ENCODE measurements at places on chromosomes 1 and 21.

- DNase-seq = no peak
Measured at GRCh38 chr1:59066236-59066635, 230.7 kb upstream of the FGGY start.

GRCh38 chr1:241992734-241993133, 6.2 kb downstream of the MAP1LC3C start:
- DNase-seq = no peak

- no peak for DNase-seq
Measured at GRCh38 chr1:36882536-36883285, 151.6 kb downstream of the GRIK3 start.

GRCh38 chr1:39901464-39901713, 328 bp downstream of the MYCL start:
- DNase-seq = no peak

DNA sequence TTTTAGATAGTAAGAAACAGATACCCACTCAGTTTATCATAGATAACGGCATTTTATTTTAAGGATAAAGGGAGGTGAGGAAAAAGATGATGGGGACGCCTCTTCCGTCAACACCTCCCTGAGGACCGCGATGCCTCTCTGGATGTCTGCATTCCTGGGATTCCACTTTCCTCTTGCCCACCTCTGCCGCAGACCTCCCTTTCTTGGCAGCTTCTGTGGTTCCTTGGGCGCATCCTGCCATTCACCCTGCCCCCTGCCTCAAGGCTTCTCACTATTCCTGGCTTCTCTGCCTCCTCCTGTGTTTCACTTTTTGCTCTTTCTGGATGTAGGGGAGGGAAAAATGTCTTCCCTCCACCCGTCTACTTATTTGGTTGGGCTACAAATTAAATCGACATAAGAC, 19.9 kb downstream of the HUNK start:
- no peak for DNase-seq

DNA sequence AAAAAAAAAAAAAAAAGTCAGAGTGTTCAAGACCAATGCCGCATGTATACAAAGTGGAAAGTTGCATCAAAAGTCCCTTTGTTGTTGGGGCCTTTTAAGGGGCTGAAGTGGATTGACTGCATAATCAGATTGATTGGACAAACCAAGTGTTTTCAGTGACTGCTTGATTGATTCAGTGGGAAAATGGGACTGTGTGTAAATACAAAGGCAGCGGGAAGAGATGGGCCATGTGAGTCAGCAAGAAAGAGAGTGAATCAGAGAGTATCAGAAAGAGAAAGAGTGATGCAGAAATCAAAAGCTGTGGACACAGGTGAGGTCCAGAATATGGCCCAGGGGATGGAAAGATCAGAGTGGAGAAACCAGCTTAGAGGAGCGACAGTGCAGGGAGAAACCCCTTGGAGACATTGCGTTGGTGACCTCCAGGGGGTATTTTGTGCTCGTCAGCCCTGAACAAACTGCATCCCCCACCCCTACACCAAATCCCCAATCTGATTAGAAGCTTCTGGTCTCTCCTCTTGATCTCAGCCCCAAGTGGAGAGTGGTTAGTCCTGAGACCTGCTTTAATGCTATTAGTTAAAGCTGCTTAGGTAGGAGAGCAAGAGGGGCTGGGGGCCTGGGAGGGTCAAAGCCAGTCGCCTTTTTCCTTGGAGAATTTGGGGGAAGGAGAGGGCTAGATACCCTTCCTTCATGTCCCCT, 5.1 kb upstream of the ETV3L start:
- DNase-seq = no peak

DNA sequence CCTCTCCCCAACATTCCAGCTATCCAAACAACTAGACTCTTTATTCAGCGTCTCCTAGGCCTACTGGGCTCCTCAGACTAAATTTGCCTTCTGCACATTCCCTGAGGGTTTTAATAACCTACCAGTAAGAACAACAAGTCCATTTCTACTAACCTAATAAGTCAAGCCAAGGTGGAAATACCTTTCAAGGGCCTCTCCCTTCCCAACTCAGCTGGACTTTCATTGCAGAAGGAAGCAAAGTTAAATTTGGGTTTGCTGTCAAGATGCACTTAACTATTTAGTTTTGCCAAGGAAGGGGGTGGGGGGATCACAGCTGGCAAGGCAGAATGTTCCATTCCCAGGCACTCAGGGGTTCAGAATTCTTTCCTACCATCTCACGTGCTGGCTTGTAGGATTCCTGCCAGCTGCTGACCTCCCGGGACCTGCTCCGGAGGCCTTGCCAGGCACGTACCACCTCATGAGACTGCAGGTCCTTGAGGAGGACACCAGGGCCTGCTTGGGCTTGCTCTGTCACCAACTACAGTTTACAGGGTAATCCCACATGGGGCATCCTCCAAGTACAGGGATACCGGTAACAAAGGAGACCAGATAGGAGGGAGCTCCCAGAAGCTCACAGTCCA, 29.8 kb downstream of the SLC30A1 start:
- DNase-seq = no peak

- no peak for DNase-seq
Measured at GRCh38 chr1:22953740-22954141, 18.9 kb downstream of the LACTBL1 start.

- DNase-seq = no peak
Measured at GRCh38 chr1:96096613-96097321, 624.8 kb upstream of the PTBP2 start.

DNA sequence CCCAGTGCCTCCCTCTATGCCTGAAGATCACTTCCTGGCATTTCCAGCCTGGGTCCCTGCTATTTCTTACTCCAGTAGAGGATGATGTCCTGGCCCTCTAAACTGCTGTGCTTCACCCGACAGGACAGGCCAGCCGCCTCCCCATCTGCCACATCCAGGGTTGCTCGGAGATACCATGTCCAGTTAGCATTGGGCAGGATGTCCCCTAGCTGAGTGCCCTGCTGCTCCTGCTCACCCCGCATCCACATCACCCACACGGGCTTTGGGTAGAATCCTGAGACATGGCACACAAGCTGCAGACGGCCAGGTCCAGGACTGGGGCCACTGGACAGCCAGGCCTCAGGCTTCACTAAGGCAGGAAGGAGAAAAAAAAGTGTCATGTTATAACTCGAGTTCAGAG, 2.0 kb downstream of the CD1B start:
- DNase-seq = no peak

DNA sequence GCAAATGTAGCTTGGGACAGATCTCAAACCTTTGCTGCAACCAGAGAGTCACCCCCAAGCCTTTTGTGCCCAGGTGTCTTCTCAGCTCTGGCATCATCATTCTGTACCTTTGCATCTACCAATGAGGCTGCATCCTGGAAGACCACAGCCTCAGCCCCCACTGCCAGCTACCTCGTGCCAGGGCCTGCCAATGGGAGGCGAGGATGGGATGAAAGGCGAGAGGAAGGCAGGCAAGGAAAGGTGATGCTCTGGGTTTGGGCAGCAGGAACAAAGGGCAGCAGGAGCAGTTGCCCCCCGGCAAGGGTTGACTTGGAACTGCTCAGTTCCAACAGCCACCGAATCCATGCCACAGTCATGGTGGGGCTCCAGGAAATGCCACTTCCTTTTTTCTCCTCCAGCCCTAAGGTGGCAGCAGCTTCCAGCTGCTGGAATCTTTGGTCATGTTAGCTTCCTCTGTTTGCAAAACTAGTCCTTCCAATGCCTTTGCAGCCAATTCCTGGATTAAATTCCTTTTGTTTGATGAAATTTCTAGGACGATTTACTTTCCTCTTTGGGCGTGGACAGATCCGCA, 651.6 kb downstream of the NPHP4 start:
- DNase-seq = no peak

- DNase-seq = no peak
Measured at GRCh38 chr1:248029770-248030169, at the start of gene OR2L2. OR2L2 (plus strand) TSS chr1:248030070; CDS start chr1:248038268, 8,198 bp downstream.

- no peak for DNase-seq
Measured at GRCh38 chr1:34164771-34165391, at the start of gene CSMD2. CSMD2 (minus strand) TSS chr1:34165230; CDS start chr1:34165097, 133 bp downstream.

- DNase-seq = no peak
Measured at GRCh38 chr1:158391099-158391498, 8.2 kb downstream of the OR10T2 start.

GRCh38 chr21:44785620-44786335, 15.8 kb downstream of the UBE2G2 start:
- DNase-seq = no peak

- DNase-seq = no peak
Measured at GRCh38 chr1:30908316-30908695, 252 bp downstream of the SDC3 start.

DNA sequence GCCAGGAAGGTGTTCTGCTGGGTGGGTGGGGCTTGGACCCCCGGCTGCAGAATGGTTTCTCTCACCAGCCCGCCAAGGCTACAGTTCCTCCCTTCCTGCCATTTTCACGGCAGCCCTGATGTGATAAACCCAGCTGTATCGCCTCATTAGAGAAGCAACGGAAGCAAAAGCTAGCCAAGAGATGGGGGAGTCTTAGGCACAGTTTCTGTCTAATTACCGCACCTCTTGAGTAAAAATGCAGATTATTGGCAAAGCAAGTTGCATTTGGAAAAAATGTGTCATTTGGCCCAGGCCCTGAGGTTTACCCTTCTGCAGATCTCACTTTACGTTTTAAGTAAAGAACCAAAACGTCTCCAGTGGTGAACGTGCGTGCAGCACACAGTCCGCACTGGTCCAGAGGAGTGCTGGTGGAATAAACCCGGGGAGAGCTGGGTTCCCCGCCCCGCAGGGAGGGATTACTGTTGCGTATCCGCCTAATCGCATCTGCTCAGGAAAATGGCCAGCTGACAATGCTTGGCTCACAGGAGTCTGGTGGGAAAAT, 109.9 kb downstream of the GALNT2 start:
- peak; percentile 65 for DNase-seq

DNA sequence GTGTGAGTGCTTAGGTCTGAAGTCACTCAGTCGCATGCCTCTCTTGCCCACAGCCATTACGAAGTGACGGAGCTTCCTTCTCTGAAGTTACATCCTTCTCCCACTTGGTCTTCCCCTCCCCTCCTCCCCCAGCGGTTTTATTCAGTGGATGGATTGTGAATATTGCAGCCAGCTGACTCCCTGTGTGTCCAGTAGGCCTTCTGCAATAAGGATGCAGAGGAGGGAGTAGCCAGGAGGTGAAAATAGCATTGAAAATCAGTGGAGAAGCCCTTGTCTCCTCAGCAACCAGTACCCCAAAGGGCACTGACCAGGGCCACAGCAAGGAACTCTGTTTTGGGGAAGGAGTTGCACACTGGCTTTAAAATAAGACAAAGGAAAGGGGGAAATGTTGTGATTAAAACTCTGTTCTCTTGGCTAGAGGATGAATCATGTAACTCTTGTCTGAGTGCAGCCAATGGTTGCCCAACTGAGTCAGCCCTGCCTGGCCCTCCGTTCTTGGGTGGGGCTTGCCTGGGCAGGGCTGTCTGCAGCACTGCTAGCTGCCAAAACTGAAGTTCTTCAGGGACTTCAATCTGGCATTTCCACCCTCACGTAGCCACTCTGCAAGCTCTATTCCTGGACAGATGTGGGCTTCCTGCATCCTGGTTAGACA, 4.3 kb downstream of the S100A10 start:
- DNase-seq = no peak

- DNase-seq = no peak
Measured at GRCh38 chr1:182357171-182357570, 34.4 kb downstream of the GLUL start.

- DNase-seq = no peak
Measured at GRCh38 chr1:173852105-173852504, 15.7 kb downstream of the GAS5 start.

GRCh38 chr1:75308365-75308764, 174.2 kb downstream of the LHX8 start:
- no peak for DNase-seq

GRCh38 chr1:15709226-15709625, 25.1 kb downstream of the PLEKHM2 start:
- DNase-seq = no peak

- no peak for DNase-seq
Measured at GRCh38 chr1:227938276-227938675, 9.5 kb downstream of the WNT9A start.

DNA sequence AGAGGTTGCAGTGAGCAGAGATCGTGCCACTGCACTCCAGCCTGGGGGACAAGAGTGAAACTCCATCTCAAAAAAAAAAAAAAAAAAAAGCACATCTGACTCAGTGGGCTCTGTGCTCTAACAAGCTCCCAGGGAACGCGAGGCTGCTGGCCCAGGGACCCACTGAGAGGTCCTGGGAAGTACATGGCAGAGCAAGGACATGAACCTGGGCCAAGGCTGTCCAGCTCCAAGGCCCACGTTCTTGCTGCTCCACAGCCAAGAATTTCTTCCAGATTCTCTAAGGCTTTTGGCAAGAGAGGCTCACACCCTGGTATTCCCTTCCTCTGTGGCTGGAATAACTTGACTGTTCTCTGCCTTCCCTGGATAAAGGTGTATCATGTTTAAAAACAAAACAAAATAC, 15.4 kb upstream of the AGTRAP start:
- no peak for DNase-seq

DNA sequence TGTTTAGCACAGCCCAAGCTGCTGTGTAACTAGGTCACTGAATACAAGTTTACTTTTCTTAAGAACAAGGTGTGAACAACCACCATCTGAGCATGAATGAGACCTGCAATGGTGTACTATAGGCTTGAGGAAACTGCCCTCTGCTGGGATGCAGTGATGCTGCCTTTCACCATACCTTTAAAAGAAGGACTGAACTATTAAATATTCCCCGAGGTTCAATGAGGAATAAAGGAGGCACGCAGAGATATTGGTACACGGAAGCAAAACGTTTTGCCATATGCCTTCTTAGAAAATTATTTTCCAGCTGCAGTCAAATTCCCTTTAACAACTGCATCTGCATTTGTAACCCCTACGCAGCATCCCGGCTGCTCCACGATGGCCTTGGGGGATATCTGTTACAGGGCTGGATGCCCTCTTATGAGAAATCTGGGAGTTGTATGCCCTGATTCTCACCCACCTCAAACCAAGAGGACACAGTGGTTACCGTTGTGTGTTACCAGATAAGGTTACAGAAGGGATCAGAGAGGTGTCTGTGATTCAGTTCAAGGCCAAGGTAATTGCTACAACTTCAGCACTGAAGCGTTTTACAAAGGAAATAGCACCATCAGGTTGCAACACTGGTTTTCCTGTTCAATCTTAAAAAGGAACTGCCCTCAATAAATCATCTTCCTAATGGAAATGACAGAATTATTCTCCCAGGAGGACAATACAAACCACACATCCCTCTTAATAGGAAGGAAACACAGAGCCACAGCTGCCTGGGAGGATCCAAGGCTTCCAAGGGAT, 470.5 kb downstream of the LTN1 start:
- DNase-seq = no peak

DNA sequence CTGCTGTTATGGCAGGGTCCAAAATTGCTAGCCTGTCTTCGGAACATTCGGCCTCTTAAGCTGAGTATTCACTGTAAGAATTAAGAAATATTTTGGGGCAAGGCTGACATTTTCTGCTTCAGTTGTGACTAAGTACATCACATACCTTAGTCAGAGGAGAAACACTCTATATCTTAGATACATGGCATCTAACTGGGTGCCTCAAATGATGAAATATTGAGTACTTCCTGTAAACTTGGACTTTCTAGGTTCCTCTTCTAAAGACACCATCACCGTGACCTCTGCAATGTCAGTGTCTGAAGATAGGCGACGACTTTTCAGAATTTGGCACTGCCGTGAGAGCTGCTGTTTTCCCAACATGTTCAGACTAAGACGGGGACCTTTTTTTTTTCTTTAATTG, 65.6 kb downstream of the PCBP3 start:
- no peak for DNase-seq

- DNase-seq = no peak
Measured at GRCh38 chr1:218969006-218969405, 204.7 kb upstream of the LYPLAL1 start.

GRCh38 chr1:40783001-40783905, at the start of gene KCNQ4:
KCNQ4 (plus strand) TSS chr1:40783787; CDS start chr1:40784094, 307 bp downstream.
- DNase-seq = peak; percentile 43

All from CMK (cell line).